Kidney capillary endothelial cell (primary cell): ENCODE measurements at places on chromosomes 4 and X.

DNA sequence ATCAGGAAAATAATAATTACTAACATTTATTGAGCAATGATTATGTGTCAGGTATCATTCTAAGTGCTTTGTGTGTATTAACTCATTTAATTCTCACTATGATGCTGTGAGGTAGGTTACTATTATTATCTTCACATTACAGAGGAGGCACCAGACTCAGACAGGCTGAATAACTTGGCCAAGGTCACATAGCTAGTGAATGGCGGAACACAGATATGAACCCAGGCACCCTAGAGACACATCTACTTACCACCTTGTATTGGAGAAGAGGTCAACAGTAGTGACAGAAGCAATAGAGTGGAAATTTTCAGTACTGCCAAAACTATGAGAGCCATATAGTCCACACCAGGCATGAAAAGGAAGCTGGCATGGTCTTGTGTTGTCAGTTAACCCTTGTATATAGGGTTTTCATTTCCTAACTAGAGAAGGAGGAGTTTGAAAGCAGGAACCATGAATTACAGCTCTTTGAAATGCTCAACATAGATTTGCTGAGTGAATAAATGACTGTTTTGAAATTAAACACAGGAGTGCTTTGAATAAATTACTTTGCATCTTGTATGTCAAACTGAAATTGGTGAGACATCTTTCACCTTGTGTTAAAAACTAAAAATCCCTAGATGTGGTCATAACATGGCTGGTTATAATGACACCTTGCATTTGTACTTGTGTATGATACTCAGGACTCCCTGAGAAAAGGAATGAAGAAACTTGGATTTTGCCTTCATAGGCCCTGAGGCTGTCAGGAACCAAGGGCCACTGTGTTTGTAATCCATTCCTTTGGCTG lies 71.8 kb downstream of the RTL9 start:
- DNase-seq = no peak

GRCh38 chr4:89538171-89538570 lies 230.6 kb upstream of the GPRIN3 start:
- DNase-seq = no peak

- DNase-seq = no peak
These were observed 169.9 kb downstream of the BANK1 start for GRCh38 chr4:101960431-101960830.

DNA sequence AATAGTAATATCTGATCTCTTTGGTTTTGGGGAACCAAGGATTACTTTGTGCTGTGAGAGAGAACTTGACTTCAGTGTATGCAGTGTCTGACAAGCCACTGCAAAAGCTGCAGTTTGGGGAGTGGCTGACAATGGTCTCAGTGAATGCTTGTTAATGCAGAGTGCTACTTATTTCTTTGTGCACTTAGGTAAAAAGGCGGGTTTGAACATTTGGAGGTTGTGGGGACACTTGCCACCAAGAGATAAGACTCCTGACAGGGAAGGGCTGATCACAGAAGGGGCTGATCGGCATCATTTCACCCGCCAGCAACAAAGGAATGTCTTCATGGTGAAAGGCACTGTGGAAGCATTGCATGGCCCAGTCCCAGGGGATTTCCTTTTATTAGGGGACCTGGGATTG lies 28.6 kb upstream of the USP46 start:
- DNase-seq = no peak

GRCh38 chrX:41789374-41789773 lies 65.4 kb downstream of the GPR82 start:
- DNase-seq = no peak

DNA sequence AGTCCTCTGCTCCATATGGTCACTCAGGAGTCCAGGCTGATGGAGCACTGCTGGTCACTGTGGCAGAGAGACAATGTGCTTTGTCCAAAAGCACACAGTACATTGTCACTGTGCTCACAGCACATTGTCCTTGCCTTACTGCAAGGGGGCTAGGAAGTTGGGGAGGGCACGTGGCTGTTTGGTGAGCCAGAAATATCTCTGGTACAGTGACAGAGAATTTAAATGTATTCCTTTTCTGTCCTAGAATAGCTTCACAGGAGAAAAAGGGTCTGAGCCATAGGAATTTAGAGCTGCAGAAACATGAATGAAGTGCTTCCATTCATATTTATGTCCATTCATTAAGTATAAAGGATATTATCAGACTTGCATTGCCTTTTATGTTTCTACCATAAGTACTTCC lies 110.8 kb upstream of the TRIM2 start:
- DNase-seq = no peak

DNA sequence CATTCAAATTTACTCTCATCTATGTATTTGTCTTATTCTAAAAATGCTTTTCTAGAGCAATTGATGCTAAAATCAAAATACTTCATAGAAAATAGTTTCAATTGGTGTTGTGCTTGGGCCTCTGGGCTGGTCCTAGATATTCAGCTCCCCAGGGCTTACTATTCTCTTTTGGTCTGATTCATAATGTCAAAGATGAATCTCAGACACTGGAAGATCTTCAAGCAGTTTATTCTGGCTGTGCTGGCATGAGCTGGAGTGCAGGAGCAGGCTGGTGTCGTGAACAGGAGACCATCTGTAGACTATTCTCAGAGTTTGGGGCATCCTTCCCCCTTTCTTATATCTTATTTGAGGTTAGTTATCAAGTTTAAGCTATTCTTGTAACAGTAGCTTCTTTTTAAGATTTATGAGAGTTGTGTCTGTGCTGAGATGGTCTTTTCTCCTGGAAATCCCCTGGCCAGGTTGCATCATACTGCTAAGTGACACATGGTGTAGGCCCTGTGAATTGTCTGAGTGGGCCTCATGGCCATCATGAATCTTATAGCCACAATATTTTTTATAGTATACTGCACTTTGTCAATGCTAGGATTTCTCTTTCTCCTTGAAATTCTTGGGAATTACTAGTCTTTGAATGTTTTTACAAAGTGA lies 1624.0 kb upstream of the IGFBP7 start:
- no peak for DNase-seq

- no peak for DNase-seq
These were observed 165.1 kb downstream of the GPAT3 start for GRCh38 chr4:83701041-83701440.

DNA sequence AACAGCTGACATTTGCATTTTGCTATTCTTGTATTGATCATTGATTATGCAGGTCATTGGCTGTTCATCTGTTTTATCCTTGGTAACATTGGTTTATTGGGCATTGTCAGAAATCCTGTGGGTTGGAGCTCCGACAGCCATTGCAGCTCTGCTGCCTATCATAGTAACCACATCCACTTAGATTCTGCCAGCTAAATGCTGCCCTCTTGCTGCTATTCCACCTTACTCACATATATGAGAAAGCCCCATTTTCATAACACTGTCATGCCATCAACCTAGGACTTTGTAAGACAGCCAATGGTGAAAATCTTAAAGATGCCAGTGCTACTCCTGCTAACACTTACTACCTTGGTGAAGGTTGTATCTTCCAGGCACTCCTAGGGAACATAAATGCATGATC lies 187.3 kb upstream of the CXCL13 start:
- no peak for DNase-seq

DNA sequence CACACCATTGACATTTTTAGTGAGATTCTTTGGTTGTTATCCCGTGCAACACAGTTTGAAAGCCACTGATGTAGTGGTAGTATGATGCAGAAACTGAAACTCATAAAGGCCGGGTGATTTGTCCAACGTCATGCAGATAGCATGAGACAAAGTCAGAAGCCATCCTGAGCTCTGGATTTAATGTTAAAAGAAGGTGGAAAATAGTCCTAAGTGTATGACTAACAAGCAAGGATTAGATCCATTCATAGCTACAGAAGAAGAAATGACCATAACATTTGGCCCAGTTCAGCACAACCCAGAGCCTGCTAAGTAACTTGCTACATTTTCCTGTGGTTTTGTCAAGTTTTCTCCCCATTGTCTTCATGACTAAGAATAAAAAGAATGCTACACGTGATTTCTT lies 142.4 kb downstream of the AMELX start:
- DNase-seq = no peak

- no peak for DNase-seq
These were observed 323.8 kb downstream of the DCTD start for GRCh38 chr4:182593402-182593801.

DNA sequence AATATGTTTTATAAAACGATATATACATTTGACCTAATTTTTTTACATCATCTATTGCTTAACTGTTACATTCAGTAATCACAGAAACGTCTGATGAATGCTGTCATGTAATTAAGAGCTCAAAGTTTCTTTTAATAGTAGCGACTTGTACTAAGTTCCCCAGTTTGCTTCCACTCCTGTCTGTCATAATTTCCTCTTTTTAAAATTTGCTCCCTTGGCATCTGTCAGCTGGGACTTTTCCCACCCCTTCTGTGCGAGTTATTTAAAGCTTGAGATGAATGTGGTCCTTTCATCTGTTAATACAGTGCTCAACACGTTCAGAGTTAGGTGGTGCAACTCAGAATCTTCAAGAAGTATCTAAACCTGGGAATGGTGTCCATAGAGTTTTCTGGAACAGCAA lies 1.2 kb downstream of the RAP1GDS1 start:
- DNase-seq = no peak

DNA sequence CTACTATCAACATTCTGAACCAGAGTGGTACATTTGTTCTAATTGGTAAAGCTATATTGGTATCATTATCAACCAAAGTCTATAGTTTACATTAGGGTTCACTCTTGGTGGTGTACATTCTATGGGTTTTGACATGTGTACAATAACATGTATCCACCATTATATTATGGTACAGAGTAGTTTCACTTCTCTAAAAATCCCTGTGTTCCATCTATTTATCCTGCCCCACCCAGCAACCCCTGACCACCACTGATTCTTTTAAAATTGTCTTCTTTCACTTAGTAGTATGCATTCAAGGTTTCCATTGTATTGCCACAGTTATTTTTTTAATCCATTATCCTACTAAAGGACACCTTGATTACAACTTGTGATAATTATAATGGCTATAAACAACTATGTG lies 15.3 kb upstream of the TMPRSS11D start:
- no peak for DNase-seq

- DNase-seq = no peak
These were observed 276.6 kb downstream of the BCOR start for GRCh38 chrX:39820938-39821708.

GRCh38 chr4:823176-823760 lies 2.7 kb downstream of the CPLX1 start:
- no peak for DNase-seq

DNA sequence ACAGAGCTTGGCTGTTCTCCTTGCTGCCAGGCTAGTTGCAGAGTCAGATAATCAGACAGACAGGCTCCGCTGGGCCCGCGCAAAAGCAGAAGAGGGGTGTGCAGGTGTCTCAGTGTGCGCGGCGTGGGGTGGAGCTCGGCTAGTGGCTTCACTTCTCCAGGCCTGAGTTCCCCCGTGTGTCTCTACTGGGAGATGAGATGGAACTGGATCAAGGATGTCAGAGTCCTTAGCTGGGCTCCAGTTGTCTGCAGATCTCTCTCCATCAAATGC lies 21.1 kb downstream of the HTRA3 start:
- DNase-seq = no peak

DNA sequence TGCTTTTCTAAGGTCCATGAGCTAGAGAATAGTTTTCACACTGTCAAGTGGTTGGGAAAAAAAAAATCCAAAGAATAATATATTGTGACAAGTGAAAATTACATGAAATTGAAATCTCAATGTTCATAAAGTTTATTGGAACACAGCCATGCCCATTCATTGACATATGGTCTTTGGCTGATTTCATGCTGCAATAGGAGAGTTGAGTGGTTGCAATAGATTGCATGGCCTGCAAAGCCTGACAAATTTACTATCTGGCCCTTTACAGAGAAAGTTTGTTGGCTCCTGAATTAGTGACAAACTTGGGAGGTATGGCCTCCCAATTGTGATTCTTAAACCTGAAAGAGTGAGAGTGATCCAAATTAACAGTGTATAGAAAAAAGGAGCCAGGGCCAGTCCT lies 115.5 kb upstream of the FAM9C start:
- no peak for DNase-seq

GRCh38 chrX:87236830-87237440 lies 280.7 kb upstream of the KLHL4 start:
- DNase-seq = no peak

DNA sequence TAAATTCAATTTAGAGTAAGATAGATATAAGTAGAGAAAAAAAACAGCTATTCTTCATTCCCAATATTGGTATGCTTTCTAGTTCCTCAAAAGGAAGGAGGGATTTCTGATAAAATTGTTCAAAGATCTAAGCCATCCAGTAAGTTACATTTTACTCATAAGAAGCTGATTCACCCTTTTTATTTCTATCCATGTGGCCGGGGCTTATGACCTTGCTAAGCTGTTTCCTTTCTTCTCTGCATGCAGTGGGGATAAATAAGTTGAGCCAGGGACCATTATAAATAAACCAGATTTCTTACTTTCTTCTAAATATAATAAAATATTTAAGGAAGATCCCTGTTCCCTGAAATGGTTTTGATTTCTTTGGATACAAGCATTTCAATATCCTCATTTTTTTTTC lies 502.3 kb downstream of the PDHA2 start:
- DNase-seq = no peak

DNA sequence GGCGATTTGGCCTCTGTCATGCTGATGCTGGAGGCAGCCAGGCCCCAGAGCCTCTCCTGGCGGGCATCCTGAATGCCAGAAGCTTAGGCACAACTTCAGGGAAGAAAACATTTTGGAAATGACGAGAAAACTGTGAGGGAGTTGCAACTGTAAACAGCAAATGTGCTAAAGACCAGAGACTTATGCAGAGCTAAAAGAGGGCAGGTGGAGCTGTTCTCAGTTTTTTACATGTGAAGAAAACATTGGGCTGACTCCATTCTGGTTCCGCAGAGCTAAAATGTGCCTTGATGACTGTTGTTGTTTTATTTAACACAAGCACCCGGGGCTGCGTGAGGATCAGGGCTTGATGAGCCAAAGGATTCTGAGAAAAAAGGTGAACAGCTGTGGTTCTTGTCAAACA lies 10.8 kb upstream of the ARX start:
- no peak for DNase-seq

DNA sequence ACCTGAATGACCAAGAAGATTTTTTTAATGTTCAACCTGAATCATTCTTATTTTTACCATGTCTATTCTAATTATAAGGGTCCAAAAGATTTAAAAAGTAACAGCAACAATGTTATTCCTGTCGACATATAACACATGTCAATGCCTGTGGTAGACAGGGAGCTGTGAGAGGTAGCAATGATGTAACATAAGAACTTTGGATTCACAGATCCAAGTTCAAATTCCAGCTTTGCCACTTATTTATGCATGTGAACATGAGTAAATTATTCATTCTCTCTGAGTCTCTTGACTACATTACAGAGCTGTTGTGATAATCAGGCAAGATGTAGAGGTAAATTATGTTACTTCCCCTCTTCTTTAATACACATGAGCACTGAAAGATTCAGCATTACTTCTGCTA lies 54.5 kb downstream of the KLHL8 start:
- DNase-seq = no peak
